Activated CD4-positive, CD25-positive, alpha-beta regulatory T cell treated with anti-CD3 and anti-CD28 coated beads, Interleukin-2, amount 50 U/mL, for 24 hours (primary cell): ENCODE measurements at places on chromosomes 6 and 20.

- ATAC-seq = no peak
Observed at GRCh38 chr6:50025258-50025657, 3.5 kb upstream of the DEFB110 start.

- ATAC-seq = no peak
Observed at GRCh38 chr6:168103050-168103830, 24.2 kb upstream of the FRMD1 start.

- no peak for ATAC-seq
Observed at GRCh38 chr6:138289739-138290138, 71.4 kb upstream of the PBOV1 start.

DNA sequence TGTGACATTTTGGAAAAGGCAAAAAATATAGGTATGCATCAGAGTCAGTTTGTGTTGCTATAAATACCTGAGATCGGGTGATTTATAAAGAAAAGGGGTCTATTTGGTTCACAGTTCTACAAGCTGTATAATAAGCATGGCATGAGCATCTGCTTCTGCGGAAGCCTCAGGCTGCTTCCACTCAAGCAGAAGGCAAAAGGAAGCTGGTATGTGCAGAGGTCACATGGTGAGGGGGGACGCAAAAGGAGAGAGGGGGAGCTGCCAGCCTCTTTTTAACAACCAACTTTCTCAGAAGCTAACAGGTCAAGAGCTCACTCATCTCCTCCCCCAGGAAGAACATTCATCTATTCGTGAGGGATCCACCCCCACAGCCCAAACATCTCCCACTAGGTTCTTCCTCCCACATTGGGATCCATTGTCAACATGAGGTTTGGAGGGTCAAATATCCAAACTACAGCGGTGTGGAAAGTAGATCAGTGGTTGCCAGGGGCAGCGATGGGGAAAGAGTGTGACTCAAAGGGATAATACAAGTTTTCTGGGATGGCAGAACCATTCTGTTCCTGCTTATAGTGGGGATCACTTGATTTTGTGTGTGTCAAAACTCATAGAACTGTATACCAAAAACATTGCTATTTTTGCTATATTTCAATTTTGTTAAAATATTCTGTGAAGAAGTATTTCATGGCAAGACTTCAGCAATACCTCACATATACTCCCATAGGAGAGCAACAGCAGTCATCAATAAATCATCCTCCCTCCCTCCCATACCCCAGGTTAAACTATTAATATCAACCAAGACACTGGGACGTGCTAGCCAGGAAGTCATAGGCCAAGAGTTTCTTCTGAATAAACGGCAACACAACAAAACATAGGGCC is 9.9 kb upstream of the FAM50B start:
- no peak for ATAC-seq

DNA sequence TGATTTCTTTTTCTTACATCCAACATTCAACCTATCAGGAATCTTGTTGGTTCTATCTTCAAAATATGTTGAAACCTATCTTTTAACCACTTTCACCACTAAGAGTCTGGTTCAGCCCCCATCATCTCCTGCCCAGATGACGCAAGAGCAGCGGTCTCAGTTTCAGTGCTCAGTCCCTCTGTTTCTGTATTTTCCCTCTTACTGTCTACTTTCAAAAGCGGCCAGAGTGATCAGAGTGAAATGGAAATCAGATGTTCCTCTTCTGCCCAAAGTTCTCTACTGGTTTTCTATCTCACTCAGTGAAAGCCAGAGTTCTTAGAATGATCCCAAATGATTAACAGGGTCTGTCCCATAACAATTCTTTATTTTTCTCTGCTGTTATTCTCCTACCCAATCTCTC is 147.9 kb upstream of the PDE7B start:
- no peak for ATAC-seq

DNA sequence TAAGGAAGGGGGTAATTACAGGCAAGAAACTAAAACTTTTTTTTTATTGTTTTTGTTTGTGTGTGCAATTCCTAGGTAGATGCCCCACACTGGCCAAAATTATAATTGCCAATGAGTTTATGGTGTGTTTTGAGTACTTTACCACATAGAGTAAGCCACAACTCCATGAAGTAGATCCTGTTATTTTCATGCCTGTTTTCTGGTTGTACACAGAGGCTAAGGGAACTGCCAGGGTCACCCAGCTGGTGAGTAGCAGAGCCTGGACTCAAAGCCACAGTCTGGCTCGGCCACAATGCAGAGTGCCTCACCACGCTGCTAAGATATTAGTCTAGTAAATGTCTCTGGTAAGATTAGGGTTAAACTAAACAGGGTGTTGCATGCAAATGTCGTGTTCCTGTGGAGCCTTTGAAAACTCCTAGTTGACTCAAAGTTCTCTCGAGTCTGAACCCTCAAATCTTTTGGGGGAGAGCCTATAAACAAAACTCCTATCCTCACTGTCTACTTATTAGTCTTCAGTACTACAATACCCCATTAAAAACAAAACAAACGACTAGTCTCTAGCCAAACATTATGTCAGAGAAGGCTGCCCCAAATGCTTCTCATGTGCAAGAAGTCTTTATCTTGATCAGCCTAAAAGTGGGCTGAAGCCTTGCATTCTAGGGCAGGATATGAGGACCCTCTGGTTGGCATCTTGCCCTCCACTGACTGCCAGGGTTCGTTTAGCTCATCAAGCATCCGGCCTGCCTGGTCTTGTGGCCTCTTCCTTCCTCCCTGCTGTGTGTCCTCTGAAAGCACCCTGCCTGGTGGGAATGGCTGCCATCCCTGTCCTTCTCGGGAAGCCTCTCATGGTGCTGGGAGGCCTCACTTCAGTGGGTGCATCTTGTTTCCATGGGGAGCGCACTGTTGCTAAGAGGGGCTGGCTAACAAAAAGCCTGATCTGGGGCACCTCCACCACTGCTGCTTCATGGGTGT is 4.2 kb downstream of the DUSP22 start:
- no peak for ATAC-seq

- ATAC-seq = no peak
Observed at GRCh38 chr6:169558774-169559441, 142.9 kb downstream of the WDR27 start.

DNA sequence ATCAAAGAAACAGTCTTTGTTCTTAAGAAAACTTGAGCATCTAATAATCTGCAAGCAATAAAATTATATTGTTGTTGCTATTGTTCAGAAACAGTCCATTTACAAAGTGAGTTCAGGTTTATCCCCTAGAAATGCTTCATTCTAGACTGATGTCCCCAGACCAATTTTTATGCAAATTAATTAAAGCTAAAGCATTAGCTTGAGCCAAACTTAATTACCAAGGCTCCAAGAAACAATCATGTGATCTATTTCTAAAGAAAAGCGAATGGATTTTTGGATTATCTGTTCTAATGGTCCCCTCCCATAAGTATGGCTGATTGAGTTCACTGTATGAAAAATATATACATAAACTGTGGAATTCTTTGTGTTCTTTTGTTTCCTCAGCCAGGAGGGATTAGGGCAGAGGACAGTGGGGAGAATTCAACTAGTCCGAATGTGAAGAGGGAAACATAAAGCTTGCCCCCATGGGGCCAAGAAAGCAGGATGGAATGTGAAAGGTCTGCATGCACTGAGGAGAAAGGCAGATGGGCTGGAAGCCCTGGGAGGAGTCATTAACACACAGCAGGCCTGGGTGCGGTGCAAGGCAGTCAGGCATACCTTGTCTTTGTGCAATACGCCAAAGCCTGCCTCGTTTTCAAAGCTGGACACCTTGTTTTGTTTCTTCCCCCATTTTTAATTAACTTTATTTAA is 597.1 kb downstream of the KIF16B start:
- ATAC-seq = no peak

GRCh38 chr20:17470973-17471372 is 60.2 kb downstream of the BFSP1 start:
- no peak for ATAC-seq

- ATAC-seq = peak; percentile 14
Observed at GRCh38 chr6:145815309-145816274, 997 bp upstream of the FBXO30 start.

GRCh38 chr6:16433338-16433890 is 195.0 kb downstream of the GMPR start:
- ATAC-seq = no peak

DNA sequence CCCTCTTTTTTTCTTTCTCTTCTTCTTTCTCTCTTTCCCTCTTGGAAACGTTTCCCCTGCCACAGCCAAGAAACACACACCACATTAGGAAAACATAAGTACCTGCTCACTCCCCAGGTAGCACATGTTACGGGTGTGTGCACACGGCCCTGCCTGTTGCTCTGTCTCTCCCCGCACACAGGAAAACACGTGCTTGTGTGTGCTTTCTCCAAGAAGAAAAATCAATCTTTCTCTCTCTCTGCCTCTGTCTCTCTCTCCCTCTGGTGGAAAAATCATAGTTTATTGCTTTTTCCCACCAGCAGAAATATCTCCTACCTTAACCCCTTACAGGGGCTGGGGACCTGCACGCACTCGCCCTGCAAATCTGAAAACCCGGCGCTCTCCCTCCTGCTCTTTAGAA is 102.3 kb downstream of the EDN3 start:
- ATAC-seq = no peak

DNA sequence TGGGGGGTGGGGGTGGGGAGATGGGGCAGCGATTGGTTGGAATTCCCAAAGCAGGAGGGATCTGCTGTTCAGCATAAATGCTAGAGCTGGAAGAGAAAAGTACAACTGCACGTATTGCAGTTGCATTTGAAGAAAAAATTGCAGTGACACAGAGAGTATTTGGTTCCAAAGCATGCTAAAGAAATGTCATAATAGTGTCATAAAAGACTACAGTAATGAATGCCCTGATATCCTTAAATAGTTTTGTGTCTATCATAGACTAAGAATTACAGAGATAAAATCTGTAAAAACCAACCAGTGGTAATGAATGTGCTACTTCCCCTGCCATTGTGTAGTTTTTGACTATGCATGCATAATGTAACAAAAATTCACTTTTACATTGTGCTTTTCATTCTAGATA is 693.6 kb upstream of the SLC35B3 start:
- no peak for ATAC-seq

DNA sequence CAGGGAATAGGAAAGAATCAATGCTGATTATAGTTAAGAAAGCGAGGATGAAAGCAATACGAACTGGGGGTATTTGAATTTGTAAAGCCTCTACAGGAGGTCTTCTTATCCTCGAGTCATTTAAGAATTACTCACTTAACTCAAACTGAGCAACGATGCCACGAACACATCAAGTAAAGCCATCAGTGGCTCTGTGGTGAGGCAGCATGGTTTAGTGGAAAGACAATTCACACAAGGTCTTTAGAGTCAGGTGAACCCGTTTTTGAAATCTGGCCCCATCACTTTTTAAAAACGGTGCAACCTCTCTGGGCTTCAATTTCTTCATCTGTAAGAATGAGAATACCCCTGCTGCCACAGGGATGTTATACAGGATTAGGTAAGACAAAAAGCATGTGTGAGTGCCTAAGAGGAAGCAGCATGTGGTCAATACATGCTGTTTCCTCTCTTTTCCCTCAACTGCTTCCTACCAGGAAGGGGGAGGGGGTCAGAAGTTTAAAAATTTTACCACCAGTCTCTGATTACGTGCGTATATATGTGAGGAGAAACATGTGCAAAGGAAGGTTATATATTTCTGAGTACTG is 162.0 kb downstream of the BTBD9 start:
- ATAC-seq = no peak

DNA sequence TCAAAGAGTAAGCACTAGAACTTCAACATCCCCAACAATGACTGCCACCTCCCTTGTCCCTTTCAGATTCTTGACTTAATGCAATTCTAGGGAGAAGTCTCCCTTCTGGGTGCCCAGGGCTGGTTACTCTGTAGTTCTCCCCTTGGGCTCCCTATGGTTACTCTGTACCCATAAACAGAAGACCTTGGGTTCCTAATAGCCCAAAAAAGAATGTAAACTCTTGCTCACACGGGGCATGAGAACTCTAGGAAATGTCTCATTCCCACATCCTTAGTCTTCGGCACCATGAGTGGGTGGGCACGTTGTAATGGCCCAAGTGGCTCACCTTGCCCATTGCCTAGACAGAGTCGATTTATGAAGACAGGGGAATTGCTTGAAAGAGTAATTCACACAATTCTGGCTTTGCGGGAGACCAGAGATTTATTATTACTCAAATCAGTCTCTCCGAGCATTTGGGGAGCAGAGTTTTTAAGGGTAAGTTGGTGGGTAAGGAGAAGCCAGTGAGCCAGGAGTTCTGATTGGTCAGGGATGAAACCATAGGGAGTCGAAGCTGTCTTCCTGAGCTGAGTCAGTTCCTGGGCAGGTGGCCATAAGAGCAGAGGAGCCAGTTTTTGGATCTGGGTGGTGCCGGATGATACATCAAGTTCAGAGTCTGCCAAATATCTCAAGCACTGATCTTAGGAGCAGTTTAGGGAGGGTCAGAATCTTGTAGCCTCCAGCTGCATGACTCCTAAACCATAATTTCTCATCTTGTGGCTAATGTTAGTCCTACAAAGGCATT is 61.2 kb upstream of the SIRPG start:
- no peak for ATAC-seq

GRCh38 chr20:14709439-14709838 is 372.0 kb upstream of the FLRT3 start:
- ATAC-seq = no peak

- no peak for ATAC-seq
Observed at GRCh38 chr20:7850775-7851490, 89.3 kb downstream of the HAO1 start.

- no peak for ATAC-seq
Observed at GRCh38 chr6:14361297-14361696, 243.7 kb downstream of the CD83 start.

- ATAC-seq = no peak
Observed at GRCh38 chr6:17278289-17279063, 2.7 kb upstream of the RBM24 start.

DNA sequence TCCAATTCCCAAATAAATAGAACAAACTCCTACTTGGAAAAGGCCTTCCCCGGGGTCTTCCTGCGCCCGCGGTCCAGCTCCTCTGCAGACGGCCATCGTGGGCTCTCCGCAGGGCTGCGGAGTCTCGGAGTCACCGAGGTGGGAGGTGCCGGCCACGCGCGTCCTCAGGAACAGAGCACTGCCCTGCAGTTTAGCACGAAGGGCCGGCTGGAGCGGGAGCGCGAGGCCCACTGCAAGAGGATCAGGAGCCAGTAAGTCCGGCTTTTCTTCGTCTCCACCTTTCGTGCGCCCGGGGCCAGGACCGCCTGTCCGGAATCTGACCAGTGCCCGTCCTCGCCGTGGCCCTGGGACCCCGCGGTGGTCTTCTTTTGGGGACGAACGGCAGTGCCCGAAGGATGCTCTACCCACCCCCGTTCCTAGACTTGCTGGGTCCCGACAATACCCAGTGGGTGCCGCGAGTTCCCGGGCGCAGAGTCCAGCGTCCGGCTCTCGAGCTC is 1.4 kb downstream of the BHLHE23 start:
- no peak for ATAC-seq

GRCh38 chr20:62030834-62031434 is 34.7 kb downstream of the TAF4 start:
- peak; percentile 51 for ATAC-seq

DNA sequence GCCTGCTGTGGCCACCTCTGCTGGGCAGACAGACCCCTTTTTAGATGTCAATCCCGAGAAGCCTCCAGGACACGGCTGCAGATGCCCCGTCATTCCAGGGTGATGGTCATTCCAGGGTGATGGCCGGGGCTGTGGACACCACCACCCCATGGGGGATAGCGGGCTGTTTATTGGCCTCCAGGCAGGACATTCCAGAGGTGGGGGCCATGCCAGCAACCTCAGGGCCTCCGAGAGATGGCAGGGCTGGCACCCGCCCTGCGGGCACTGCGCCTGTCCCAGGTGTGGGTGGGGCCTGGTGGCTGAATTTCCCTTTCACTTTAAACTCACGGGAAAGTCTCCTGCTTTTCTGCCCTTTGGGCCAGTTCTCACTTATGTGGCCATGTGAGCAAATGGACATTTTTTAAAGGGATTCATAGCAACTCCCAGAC is 14.5 kb downstream of the COL9A3 start:
- no peak for ATAC-seq
